ENCODE measurements at places on chromosomes 2 and 18.

GRCh38 chr2:240886023-240886565 lies 9.9 kb downstream of the MAB21L4 start:
- peak; percentile 7 for DNase-seq

GRCh38 chr18:10377956-10378355 lies 76.5 kb upstream of the APCDD1 start:
- no peak for DNase-seq

- no peak for DNase-seq
These were observed 120.0 kb upstream of the TTN start for GRCh38 chr2:178927173-178927572.

DNA sequence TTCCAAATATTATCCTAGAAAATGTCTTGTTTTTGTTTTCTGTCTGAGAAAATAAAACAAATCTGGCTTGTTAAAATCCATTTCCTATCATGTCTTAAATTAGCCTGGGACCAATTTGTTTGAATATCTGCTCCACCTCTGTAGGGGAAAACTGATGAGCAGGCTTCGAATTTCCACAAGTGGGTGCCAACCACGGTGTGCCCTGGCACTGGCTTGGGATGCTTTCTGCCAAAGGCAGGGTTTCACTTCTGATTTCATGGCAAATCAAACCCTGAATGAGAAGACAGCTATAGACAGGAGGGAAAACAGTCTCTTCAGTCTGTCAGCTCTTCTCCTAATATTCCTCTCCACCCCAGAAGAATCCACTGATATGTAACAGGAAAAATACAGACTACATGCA lies 33.7 kb upstream of the STAT4 start:
- no peak for DNase-seq

DNA sequence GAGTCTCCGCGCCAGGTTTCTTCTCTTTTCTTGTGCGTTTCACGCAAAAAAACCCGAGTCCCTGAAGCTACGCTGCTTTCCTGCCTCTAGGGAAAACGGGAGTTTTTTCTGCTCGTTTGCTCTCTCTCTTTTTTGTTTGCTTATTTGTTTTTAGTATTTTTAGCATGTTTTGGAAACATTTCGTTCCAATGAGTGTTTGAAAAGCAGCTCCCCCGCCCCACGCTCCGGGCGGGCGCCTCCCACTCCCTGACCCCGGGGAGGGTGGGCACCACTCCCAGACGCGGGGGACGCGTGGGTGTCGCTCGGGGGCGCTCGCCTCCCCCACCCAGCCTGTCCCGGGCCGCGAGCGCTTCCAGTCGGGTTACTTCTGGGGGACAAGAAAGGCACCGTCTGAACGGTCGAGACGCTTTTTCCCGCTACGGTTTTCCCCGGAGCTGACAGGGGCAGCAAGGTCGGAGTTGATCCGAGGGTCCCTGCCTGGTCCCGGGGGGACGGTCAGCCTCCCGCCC lies 446 bp upstream of the EFHD1 start:
- DNase-seq, result no peak
